Activated CD8-positive, alpha-beta memory T cell treated with anti-CD3 and anti-CD28 coated beads, Interleukin-2, amount 50 U/mL, for 4 hours (primary cell): ENCODE measurements at places on chromosomes 16 and 17.

DNA sequence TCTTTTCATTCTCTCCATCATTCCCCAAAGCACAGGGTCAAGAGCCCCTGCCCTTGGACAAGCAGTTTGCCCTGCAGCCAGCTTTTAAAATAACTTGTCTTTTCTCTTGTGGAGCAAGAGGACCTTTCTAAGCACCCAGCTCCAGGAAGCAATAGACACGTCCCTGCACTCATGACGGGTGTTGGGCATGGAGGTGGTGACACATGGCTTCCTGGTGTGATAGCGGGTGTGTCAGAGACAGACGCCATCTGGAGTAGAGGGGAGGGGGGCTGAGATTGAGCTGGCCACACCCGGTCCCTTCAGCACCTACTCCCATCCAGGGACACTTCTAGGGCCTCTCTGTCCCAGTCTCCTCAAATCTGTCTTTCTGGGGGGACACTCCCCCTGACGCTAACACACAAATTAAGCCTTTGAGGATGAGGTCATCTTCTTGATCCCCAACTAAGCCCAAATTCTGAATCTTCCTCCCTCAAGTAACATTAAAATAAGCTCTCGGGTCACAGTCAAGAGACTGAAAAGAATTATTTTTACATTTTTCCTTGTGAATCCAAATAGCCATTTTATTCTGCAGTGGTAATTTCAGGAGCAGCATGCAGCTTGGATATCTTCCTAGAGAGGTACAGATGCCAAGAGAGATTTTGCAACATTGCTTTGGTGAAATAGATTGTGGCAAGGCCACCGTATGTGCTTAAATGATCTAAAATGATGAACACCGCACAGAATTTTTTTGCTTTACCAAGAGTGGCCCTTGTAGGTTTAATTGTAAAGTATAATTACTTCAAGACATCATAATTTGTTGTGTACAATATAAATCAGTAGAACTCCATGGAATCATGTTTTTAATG lies 216.6 kb upstream of the IRX3 start:
- no peak for DNase-seq

GRCh38 chr17:56796536-56796935 lies 37.2 kb downstream of the C17orf67 start:
- DNase-seq = no peak

- DNase-seq = no peak
Measured at GRCh38 chr16:88899901-88900661, 33.6 kb upstream of the PABPN1L start.

DNA sequence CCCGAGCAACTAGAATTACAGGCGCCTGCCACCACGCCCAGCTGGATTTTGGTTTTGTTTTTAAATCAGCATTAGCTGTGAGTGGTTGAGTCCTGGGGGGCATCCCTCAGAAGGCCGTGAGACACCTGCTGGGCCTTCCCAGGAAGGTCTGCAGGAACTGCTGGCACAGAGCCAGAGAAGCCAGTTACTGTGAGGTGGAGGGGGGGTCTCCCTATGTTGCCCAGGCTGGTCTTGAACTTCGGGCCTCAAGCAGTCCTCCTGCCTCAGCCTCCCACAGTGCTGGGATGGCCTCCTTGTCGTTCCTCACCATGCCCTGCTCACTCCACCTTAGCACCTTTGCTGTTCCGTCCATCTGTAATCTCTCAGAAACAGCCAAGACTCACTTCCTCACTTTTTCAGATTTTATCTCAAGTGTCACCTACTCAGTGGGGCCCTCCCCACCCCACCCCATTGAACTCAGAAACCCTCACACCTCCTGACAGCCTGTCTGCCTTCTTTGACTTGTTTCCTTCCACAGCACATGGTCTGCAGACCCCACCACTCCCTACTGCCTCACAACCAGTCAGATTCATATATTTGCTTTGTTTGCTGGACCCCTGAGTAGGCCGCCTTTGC lies 62.3 kb downstream of the WSB1 start:
- DNase-seq = no peak

- peak; percentile 62 for DNase-seq
Measured at GRCh38 chr17:27879987-27880608, 13.1 kb downstream of the LYRM9 start.

DNA sequence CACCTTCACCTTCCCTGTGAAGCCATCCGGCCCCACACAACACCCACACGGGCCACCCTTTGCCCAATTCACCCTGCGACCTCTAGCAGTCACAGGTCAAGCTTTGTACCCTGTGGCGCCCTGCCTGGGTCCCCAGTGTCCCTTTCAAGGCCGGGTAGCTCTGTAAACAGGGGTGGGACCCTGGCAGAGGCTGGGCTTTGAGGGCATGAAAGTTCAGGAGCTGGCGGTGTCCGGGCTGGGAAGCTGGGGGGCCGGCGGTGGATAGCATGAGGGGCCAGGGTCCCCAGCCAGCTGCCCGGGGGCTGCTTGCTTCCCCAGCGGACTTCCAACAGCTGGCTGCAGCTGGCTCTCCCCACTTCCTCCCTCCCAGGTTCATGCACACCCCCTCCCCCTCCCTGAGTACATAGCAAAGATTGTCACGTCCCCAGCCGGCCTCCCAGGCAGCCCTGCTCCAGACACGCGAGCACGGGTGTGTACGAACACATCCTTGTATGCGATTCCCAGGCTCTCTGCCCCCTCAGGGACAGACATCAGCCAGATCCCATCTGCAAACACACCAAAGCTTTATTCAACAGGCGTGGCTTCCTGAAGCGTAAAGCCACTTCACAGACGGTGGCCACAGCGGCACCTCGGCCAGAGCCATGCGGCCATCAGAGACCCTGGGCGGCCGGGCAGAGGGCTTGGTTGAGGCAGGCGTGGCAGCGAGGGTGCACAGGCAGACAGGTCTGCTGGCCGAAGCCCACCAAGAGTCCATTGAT lies 8.2 kb downstream of the NTHL1 start:
- DNase-seq = no peak
